ENCODE measurements at places on chromosomes 2 and 18.

GRCh38 chr18:3713166-3713565 is 263.2 kb downstream of the TGIF1 start:
- no peak for DNase-seq

GRCh38 chr2:36706021-36706876 is 9.7 kb downstream of the VIT start:
- DNase-seq: peak; percentile 71

- DNase-seq: no peak
Observed at GRCh38 chr2:152075461-152076050, 23.3 kb downstream of the CACNB4 start.

DNA sequence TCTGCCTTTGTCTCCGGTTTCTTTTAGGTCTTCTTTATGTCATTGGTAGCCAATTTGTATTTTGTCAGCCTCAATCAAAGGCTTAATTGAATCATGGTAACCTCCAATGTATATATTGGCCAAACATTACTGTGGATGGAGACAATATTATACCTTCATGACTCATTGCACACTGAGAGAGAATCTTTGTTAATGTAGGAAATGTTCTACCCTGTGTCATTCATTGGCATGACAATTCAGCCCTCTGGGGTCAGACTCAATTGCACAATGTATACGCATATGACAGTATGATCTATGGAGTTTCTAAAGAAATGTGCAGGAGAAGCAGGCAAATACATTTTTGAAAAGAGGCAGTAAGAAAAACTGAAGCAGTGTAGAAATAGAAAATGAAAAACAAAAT is 162.6 kb downstream of the PDE11A start:
- no peak for DNase-seq

DNA sequence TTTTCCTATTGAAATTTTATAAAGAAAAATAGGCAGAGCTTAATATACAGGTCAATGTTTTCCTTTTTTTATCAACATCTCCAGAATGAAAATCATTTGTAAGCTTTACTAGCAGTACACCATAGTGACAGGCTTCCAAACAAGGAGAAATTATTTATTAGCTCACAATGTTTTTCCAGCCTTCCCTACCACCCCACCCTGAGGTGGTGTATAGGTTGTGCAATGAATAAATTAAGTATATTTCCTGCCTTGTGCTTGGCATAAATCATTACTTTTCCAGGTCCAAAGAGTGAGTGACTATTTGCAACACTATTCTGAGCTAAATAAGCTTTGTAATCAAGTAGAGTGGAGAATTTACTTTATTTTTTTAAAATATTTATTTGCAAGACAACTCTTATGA is 876.2 kb upstream of the POU3F3 start:
- DNase-seq: no peak

DNA sequence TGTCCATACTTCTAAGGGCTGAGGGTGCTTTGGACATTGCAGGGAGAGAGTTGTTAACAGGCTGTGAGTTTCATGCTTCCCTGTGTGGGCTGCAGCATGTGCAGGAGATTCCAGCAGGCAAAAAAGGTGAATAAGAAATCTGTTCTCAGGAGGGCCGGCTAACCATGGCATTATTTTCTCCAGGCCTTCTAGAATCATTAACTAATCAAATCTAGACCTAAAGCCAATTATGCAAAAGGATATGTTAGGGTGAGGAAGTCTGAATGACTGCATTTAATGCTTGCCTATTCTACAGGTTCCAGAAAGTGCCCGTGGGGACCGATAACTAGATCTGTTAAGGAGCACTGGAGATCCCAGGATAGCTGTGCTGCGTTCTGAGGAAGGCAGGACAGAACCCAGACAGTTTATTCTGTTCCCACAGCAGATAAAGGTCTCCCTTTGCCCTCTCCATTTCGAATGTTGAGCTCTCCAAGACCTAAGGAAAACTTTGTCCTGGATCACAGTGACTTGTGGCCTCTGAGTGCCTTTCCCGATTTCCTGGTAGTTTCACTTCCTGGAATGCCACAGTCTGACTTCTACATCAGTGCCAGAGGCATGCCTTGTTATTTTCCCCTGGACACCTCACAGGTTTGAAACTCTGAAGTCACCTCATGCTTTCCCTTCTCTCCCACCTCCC is 50.0 kb upstream of the ZFP36L2 start:
- DNase-seq: no peak

GRCh38 chr18:64566456-64566855 is 417.6 kb upstream of the LINC00305 start:
- DNase-seq: no peak

- no peak for DNase-seq
Observed at GRCh38 chr2:33599943-33600192, 769 bp upstream of the FAM98A start.

DNA sequence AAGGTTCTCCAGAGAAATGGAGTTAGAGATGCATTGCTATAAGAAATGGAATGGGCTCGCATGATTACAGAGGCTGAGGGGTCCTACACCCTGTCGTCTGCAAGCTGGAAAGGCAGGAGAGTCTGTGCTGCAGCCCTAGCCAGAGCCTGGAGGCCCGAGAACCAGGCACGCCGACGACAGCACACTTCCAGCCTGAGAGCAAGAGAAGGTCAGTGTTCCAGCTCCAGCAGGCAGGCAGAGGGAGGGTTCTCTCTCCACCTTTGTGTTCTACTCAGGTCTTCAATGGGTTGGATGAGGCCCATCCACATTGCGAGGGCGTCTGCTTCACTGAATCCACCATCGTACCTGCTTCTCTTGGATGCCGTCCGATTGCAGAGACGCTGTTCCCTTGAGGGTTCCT is 177.6 kb upstream of the HDAC4 start:
- DNase-seq: no peak

DNA sequence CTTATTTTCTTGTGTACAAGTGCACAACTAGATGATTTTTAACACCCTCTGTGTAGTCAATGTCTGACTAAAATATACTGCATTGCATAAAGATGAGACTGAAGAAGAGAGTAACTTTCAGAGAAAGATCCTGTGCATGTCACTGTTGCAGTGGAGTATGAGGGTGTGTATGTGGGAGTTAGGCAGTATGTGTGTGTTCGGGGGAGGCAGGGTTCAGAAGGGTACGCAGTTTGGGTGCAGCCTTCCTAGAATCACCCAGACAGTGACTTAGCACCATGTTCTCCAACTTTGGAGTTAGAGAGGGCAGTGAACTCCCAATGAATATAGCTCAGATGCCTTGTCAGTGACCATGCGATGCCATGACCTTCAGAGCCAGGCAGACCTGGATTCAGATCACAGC is 84.6 kb downstream of the LRATD1 start:
- no peak for DNase-seq

GRCh38 chr2:38284971-38285370 is 92.1 kb downstream of the ATL2 start:
- no peak for DNase-seq

GRCh38 chr18:2881840-2882195 is 35.0 kb downstream of the EMILIN2 start:
- DNase-seq: no peak

GRCh38 chr18:73638709-73639108 is 508.9 kb downstream of the FBXO15 start:
- peak; percentile 77 for DNase-seq

DNA sequence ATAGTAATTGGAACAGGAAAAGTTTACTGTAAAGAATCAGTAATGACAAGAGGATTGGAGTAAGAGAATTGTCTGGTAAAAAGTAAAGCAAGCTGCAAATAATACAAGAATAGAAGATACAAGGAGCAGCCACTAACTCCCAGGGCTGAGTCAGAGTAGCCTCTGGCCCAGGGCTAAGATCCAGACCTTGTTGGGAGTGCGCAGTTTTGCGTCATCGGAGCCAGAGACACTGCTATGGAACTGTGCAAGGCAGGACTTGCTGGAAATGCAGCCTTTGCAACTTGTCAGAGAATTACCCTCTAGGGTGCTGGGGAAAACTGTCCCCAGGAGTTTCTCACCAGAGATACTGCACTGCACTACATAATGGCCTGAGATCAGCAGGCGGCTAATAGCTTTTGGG is 135.2 kb downstream of the NYAP2 start:
- DNase-seq: no peak

GRCh38 chr2:184302506-184302905 is 295.8 kb upstream of the ZNF804A start:
- DNase-seq: peak; percentile 8

GRCh38 chr18:7641813-7642212 is 74.7 kb downstream of the PTPRM start:
- no peak for DNase-seq

GRCh38 chr2:239731998-239732665 is 293.0 kb downstream of the NDUFA10 start:
- DNase-seq: no peak

GRCh38 chr2:71936076-71937030 is 211.3 kb downstream of the CYP26B1 start:
- no peak for DNase-seq

DNA sequence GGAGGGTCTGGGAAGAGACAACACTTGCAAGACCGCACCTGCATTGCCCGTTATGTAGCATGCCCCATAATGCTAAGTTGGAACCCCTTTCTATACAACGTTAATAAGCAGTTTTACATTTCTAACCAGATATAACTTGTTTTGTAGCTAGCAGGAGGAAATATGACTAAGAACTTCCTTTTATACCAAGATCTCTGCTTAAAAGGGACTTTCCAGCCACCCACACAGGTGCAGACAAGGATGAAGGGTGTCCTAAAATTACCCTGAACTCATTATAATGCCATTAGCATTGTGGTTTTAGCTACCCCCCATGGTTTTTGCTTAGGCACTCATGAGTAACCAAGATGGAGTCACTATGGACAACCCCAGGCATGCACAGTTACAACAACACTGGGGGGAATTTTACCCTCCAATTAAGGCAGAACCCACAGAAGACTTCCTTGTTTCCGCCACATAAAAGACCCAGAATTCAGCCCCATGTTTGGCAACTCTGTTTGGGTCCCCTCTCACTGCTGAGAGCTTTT is 362.8 kb downstream of the CBLN2 start:
- no peak for DNase-seq
